Glomerular endothelial cell (primary cell): ENCODE measurements at places on chromosomes 2 and 18. TPM values are rescaled to one million over a fixed set of nuclear protein-coding genes. Genes with fewer than 3 reads are reported as not detected.

The SPOPL gene
- 7.9 and 13.9 TPM in 2 replicates for total RNA-seq

GRCh38 chr2:16462958-16463357 lies 202.7 kb downstream of the CYRIA start:
- DNase-seq: no peak

DNA sequence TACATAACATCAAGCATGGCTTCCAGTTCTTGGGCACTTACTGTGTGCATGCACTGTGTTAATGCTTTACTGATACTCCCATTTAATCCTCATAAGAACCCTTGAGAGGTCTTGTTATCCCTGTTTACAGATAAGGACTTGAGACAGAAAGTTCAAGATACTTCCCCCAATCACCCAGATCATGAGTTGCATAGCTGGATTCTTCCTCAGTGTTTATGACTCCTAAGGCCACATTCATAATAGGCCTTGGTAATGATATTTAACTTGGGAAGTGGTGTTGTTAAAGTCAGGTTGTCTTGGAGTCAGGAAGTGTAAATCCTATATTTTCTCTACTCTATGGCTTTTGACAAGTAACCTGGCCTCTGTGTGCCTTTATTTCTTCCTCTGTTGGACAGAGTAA lies 22.7 kb downstream of the NOSTRIN start:
- DNase-seq: no peak

GRCh38 chr2:114007436-114007835 lies 117.5 kb downstream of the ACTR3 start:
- DNase-seq: no peak
